Stimulated activated CD4-positive, alpha-beta T cell treated with anti-CD3 and anti-CD28 coated beads, Interleukin-12 subunit alpha, Interleukin-12 subunit beta, amount 100 ng/mL, for 24 hours (primary cell): ENCODE measurements at places on chromosomes 7 and 10.

- DNase-seq, result no peak
Observed at GRCh38 chr7:23689165-23689564, 9.2 kb downstream of the FAM221A start.

GRCh38 chr7:106279425-106280197 lies 5.2 kb downstream of the NAMPT start:
- no peak for DNase-seq

- DNase-seq, result no peak
Observed at GRCh38 chr7:82044497-82045080, 274.7 kb upstream of the HGF start.

- DNase-seq, result no peak
Observed at GRCh38 chr7:144834641-144835144, 1.2 kb downstream of the TPK1 start.
